ENCODE measurements at places on chromosomes 11 and 22.

- no peak for DNase-seq
These were observed 588.9 kb downstream of the ETS1 start for GRCh38 chr11:127998421-127998820.

GRCh38 chr22:43249789-43250471 lies 63.0 kb upstream of the TTLL12 start:
- no peak for DNase-seq

DNA sequence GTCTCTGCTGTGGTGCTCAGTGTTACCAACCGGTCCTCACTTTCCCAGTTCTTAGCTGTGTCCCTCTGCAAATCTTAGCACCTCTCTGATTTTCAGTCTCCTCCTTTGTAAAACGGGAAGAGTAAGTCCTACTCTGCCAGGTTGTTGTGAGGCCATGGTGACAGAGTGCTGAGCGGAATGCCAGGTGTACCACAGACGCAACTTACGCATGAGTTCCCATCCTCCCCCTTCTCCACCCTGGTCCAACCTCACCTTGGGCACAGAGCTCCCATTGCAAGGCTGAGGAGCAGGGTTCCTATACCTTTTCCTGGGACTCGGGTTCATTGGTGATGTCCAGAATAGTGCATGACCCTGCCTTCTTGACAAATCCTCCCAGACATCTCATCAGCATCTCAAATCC lies 7.3 kb upstream of the DDB2 start:
- no peak for DNase-seq

- DNase-seq: no peak
These were observed 7.0 kb upstream of the RDX start for GRCh38 chr11:110303414-110303826.

GRCh38 chr11:69468911-69469885 lies 12.3 kb upstream of the LINC01488 start:
- DNase-seq: no peak

GRCh38 chr22:43829904-43830851 lies 18.1 kb upstream of the EFCAB6 start:
- no peak for DNase-seq

DNA sequence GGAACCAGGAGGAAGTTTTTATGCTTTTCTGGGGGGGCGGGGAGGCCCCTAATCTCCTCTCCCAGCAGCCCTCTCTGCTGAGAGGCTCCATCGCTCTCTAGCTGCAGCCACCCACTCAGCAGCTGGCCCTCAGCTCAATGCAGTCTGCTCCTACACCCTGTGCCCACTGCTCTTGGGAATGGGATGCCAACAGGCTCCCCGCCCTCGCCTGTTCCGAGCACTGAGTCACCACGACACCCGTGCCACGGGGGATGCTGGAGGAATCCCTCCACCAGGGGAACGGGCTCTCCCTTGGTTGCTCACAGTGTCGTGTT lies 23.5 kb upstream of the SUSD2 start:
- DNase-seq: no peak

GRCh38 chr11:65791719-65792213 lies 4.9 kb downstream of the OVOL1 start:
- DNase-seq: no peak

DNA sequence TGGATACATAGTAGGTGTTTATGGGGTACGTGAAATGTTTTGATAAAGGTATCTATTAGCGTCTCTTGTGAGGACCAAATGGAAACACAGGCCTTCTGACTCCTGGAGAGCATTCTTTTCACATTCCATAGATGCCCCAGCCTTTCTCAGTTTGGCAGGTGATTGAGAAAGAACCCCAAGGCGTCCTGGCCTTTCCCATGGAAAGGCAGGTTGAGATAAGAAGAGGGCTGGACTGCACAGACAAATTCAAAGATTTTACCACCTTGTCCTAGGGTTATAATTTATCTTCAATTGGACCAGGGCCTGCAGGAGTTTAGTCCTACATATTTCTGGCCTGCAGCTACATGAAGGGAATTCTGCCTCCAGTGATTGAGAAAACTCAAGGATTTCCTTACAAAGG lies 661 bp upstream of the OLFML1 start:
- DNase-seq: no peak

DNA sequence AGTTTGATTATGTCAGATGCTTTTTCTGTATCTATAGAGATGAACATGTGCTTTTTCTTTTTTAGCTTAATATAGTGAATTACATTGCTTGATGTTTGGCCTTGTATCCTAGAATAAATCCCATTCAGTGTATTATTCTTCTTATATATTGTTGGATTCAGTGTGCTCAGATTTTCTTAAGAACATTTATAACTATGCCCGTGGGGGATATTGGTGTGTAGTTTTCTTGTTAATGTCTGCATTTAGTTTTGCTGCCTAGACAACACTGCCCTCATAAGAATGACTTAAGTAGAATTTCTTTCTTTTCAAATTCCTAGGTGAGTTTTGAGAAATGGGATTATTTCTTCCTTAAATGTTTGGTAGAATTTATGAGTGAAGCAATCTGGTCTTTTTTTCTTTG lies 98.5 kb downstream of the TMEM135 start:
- DNase-seq: no peak

DNA sequence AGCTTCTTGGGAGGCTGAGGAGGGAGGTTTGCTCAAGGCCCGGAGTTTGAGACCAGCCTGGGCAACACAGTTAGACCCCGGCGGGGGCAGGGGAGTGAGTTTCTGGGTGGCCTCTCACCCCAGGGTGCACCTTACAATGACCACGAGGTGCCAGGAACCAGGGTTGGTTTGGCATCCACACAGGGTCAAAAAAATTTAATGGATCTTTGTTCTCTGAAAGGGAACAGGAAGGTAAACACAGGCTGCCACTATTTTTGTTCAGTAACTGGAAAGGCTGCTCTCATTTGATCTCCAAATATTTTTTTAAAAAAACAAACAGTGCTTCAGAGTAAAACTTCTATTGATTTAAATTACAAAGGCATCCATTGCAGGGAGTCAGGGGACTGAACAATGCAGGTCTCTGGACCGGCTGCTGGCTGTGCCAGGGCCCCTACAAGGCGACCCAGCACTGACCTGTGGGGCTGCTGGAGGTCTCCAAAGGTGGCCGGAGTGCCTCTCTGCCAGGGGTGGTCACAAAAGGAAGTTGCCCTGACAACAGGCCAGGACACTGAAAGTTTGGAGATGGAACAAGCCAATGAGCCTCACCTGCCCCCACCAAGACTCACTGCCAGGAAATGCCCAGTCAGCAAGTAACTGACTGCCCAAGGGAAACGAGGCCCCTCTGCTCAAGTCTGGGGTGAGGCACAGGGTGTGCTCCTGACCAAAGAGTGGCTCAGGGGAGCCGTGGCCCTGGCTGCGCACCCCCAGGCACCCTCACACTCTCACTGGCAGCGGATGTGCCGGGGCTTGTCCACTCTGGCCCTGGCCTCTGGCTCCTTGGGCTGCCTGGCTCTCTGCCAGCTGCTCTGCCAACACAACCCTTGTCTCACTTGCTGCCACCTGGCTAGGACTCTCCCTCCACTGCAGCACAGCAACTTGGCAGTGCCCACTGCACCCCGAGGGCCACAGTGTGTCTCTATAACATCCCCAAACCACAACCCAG lies 51.8 kb downstream of the ARFGAP3 start:
- DNase-seq: no peak

- DNase-seq: no peak
These were observed 78.9 kb upstream of the FIBIN start for GRCh38 chr11:26914968-26915367.

DNA sequence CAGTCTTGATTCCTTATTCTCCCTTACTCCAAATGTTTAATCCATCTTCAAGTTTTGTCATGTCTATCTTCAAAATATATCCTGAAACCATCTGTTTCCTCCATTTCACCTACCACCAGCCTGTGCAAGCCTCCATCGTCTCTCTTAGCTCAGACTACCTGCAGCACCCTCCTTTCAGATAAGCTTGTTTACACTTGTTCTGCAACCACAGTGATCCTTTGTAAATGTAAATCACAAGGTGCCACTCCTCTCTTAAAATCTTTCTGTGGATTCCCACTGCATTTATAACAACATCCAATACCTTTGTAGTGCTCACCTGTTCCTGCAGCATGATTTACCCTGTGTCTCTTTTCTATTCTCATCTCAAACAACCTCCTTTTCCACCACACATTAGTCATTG lies 31.8 kb upstream of the GPR83 start:
- DNase-seq: no peak

DNA sequence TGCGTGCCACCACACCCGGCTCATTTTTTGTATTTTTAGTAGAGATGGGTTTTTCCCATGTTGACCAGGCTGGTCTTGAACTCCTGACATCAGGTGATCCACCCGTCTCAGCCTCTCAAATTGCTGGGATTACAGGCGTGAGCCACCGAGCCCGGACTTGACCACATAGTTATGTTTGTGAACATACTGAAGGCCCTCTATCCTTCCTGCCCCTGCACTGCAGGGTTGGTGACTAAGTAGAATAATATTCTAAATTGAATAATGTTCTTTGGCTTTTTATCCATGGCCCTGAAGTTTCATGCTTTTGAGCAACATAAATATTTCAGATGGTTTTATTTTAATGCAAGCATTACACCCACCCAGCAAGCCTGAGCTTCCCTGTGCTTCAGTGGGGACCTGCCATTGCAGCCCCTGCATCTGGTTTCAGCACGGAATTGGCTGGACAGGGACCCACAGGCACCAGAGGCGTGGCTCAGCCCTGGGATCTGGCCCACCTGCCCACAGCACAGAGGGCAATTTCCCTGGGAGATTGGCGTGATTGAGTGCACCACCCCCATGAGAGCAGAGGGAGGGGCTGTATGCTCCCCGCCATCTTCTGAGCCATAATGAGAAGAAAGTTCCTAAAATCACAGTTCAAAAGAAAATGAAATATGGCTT lies 460.5 kb downstream of the BRD1 start:
- no peak for DNase-seq

DNA sequence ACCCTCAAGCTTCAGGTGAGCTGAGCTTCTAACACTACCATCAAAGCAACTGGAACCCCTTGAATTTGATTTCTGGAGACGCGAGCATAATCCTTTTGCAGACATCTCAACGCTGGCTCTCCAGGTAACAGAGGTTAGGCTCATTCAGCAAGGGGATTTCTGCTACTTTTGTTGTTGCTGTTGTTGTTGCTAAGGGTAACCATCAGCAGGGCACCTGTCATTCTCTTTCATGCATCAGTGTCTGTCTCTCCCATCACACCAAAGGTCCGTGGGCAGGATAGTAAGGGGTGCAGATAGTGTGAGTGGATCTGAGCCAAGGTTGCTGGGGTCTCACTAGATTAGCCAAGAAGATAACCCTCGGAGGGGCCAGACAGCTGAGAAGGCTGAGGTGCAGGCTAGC lies 90.3 kb downstream of the TP53I11 start:
- no peak for DNase-seq
